ENCODE measurements at places on chromosomes 7 and 10. TPM values are rescaled to one million over a fixed set of nuclear protein-coding genes. Genes with fewer than 3 reads are reported as not detected.

- no peaks in the 10 kb centered on the region for H3K4me1 ChIP-seq
- no peak for DNase-seq
Observed at GRCh38 chr7:108124820-108125219, 5.3 kb downstream of the LAMB4 start.

- H3K4me3 ChIP-seq = no peak overlapping the region
- no peaks in the 10 kb centered on the region for H3K36me3 ChIP-seq
- no peaks in the 10 kb centered on the region for H3K27me3 ChIP-seq
- H3K27ac ChIP-seq = no peak overlapping the region
- H3K4me1 ChIP-seq = no peaks in the 10 kb centered on the region
Observed at GRCh38 chr10:56927701-56928100, 566.6 kb upstream of the ZWINT start.

DNA sequence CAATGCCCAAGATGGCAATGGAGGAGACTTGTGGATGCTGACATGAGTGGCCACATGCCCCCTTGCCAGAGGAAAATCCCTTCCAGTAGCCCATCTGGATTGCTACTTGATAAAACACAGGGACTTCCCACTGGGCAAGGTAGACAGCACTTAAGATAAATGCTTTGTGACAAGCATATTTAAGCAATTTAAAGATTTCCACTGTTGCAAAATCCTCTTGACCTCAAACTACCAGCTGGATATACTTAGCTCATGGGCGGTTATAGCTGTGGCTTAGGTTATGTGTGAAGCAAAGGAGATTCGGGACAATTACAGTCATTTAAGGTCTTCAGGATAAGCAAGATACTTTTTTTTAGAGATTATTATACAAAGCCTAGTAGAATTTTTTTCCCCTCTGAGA lies 238.1 kb downstream of the BMPER start:
- no peaks in the 10 kb centered on the region for H3K36me3 ChIP-seq
- no peak overlapping the region for H3K4me3 ChIP-seq
- H3K4me1 ChIP-seq = no peaks in the 10 kb centered on the region
- H3K27me3 ChIP-seq = peaks cover 3% of the 10 kb centered on the region

GRCh38 chr10:86079088-86079487 lies 287.5 kb downstream of the GRID1 start:
- no peaks in the 10 kb centered on the region for H3K4me1 ChIP-seq
- no peak overlapping the region for H3K27ac ChIP-seq
- no peaks in the 10 kb centered on the region for H3K36me3 ChIP-seq
- H3K4me3 ChIP-seq = no peak overlapping the region

PAX4 gene
- total RNA-seq = not detected

THSD7A gene
- total RNA-seq = not detected

DNA sequence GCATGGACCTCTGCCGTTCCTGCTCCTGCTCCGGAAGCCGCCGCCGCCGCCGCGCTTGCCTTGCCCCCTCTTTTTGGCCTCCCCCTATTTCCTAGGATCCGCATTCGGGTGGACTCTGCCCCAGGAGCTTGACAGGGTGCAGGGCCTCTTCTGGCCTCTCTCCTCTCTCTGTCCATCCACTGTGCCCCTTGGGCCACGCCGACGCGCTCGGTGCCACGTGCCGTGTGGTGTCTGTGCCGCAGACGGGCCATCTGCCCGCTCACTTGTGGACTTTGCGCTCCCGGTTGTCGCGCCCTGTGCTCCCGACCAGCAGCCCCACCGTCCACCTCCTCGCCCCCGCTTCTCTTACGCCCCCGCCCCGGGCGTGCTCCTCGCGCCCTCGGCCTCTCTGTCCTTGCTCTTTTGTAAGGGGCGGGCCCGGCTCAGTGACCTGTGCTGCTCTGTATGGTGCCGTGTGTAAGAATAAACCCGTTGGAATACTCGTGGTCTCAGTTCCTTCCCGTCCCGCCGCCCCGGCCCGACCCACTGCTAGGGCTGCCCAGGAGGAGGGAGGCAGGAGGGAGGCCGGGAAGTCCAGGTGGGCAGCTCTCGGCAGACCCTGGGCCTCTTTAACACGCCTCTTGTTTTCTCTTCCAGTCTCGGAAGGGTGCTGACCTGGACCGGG lies 37.0 kb downstream of the AGAP3 start:
- no peaks in the 10 kb centered on the region for H3K4me1 ChIP-seq
- H3K4me3 ChIP-seq = no peak overlapping the region
- H3K27ac ChIP-seq = no peak overlapping the region
- no peak for DNase-seq

DNA sequence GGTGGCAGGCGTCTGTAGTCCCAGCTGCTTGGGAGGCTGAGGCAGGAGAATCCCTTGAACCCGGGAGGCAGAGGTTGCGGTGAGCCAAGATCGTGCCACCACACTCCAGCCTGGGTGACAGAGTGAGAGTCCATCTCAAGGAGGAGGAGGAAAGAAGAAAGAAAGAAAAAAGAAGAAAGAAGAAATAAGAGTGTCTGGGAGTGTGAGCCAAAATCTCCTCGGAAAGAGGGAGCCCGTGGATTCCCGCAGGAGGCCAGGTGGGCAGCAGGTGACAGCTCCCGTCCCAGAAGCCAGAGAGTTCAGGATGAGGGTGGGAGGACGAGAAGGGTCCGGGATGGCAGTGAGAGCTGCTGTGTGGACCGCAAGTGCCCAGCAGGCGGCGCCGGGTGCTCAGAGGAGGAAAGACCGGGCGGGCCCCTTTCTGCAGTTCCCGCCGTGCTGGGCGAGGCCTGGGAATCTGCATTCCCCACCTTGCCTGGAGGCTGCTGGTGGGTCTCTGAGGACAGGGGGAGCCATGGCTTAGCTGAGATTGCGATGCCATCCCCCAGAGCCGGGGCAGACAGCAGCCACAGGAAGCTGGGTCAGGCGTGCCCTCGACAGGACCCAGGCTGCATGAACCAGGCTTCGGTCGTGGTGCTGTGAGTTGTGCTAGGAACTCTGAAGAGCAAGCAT lies 17.1 kb upstream of the AMZ1 start:
- H3K36me3 ChIP-seq = no peaks in the 10 kb centered on the region
- no peak overlapping the region for H3K4me3 ChIP-seq
- H3K27ac ChIP-seq = no peak overlapping the region

SLC26A5 gene
- total RNA-seq = not detected

PURB gene
- 10.4 TPM for total RNA-seq

DNA sequence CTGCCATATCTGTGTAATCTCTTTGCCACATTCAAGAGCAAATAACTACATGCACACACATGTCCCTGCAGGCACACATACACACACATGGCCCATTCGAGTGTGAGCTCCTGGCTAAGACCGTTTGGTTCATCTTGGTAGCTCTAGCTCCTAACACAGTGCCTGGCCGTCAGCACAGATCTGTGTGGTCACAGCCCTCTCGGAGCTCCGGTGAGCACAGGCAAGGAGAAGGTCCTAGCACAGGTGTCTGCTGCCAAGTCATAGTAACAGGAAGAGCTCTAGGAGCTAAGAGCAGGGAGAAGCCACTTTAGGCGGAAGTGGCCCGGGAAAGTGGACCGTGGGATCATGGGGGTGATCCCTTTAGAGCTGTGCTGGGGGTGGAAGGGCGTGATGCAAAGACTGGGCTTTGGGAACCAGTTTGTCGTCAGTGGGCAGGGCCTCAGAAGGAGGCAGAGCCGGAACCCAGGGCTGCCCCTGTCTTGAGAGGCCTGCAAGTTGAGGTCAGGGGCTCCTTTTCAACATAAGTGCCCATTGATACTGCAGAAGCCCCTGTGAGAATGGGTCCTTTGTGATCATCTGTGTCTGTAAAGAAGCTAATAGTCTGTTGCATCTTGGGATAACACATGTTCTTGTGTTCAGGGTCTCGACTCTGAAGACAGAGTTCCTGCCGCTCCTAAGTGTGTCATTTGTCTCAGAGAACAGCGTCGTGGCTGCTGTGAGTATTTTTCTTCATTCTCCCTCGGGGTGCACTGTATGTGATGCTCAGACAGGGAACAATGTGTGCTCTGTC lies 16.6 kb upstream of the ARPC1B start:
- no peak overlapping the region for H3K27ac ChIP-seq
- peaks cover 13% of the 10 kb centered on the region for H3K4me1 ChIP-seq
- no peak overlapping the region for H3K4me3 ChIP-seq

CDH23 gene
- total RNA-seq = 0.16 TPM

DNA sequence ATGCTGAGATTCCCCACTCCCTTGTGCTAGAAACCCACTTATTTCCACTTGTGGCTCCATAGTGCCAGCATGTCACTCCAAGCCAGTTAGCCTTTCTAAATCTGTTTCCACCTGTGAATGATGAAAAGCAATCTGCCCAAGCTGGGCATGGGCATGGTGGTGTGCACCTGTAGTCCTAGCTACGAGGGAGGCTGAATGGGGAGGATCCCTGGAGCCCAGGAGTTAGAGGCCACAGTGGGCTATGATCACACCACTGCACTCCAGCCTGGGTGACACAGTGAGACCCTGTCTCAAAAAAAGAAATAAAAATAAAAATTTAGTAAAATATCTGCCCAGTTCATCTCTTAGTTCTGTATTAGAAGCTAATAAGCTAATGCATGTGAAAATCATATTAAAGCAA lies 5.0 kb upstream of the PTF1A start:
- DNase-seq = no peak
- no peak overlapping the region for H3K27ac ChIP-seq
- no peak overlapping the region for H3K4me3 ChIP-seq

FAM25G gene
- total RNA-seq = not detected

DNA sequence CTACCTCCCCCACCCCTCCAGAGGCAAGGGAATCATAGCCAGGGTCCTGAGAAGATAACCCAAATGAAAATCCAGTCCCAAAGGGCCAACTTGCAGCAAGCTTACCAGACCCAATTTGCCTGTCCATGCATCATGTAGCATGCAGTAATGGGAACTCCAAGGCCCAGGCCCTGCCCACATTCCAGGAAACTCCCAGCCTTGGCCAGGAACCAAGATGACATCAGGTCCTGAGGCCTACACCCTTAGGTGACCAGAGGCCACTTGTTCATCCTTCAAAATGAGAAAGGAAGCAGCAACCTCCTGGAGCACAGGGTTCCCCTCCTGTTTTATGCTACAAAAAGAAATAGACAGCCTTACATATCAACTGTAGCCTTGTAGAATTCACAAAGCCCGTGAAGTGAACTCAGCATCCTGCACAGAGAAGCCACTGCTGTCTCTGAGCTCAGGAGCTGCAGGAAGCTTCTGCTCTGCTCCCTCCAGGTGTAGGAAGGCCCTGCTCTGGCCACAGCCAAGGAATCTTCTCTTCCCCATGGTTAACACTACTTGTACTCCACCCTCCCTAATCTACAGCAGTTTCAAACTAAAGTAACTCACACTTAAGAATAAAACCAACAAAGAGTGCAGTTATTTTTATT lies 30.3 kb upstream of the GRB10 start:
- DNase-seq = no peak
- no peaks in the 10 kb centered on the region for H3K4me1 ChIP-seq
- no peaks in the 10 kb centered on the region for H3K27me3 ChIP-seq
- no peak overlapping the region for H3K4me3 ChIP-seq
- H3K36me3 ChIP-seq = no peaks in the 10 kb centered on the region
- no peak overlapping the region for H3K27ac ChIP-seq

CYP2C9 gene
- not detected for total RNA-seq

GRCh38 chr10:128964100-128964403 lies 503.0 kb upstream of the MGMT start:
- no peaks in the 10 kb centered on the region for H3K27me3 ChIP-seq
- H3K27ac ChIP-seq = no peak overlapping the region
- DNase-seq = no peak
- no peak overlapping the region for H3K4me3 ChIP-seq
- no peaks in the 10 kb centered on the region for H3K4me1 ChIP-seq

AKR1C3 gene
- total RNA-seq = 0.75 TPM

- no peak for DNase-seq
- no peak overlapping the region for H3K27ac ChIP-seq
- H3K4me1 ChIP-seq = no peaks in the 10 kb centered on the region
- H3K36me3 ChIP-seq = peaks cover 69% of the 10 kb centered on the region
Observed at GRCh38 chr7:44761207-44762161, 12.8 kb downstream of the ZMIZ2 start.

MMD2 gene
- total RNA-seq = not detected

GRCh38 chr7:39252916-39253315 lies 275.2 kb downstream of the POU6F2 start:
- no peaks in the 10 kb centered on the region for H3K36me3 ChIP-seq
- no peaks in the 10 kb centered on the region for H3K27me3 ChIP-seq
- H3K4me1 ChIP-seq = peaks cover 63% of the 10 kb centered on the region
- no peak overlapping the region for H3K4me3 ChIP-seq
- peak; percentile 94 for DNase-seq

DNA sequence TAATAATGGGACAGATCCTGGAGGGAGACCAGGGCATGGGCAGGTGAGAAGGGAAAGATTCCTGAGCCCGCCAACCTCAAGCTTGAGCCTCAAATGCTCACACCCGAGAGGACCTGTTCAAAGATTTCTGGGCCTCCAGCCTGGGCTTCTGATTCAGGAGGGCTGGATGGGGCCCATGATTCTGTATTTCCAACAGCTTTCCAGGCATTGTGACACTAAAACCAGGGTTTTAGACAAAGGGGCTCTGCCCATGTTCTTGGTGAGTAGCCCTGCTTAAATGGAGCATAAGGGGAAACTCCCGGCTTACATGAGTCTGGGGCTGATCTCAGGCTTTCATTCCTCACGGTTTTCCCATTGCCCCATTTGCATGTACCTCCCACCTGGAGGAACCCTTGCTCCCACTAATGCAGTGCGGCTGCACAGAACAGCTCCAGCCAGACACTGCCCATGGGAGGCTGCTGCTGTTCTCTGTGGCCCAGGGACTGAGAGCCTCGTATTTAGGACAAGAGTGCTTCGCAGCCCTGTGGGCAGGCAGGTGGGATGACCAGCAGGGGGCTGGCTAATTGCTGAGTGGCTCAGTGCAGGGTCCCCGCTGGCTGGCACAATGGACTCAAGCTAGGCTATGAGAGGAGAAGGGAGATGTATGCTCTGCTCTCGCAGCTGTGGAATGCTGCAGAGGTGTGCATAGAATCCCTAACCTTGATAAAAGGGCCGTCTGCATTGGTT lies 135.3 kb upstream of the COBL start:
- H3K27ac ChIP-seq = no peak overlapping the region
- no peaks in the 10 kb centered on the region for H3K4me1 ChIP-seq
- DNase-seq = no peak
- no peaks in the 10 kb centered on the region for H3K27me3 ChIP-seq
- no peak overlapping the region for H3K4me3 ChIP-seq

- no peaks in the 10 kb centered on the region for H3K36me3 ChIP-seq
- no peak overlapping the region for H3K27ac ChIP-seq
- H3K4me3 ChIP-seq = no peak overlapping the region
- no peak for DNase-seq
- H3K4me1 ChIP-seq = no peaks in the 10 kb centered on the region
Observed at GRCh38 chr7:14124716-14125115, 135.2 kb upstream of the ETV1 start.

C7orf57 gene
- 0.34 TPM for total RNA-seq

HGF gene
- total RNA-seq = not detected

GRCh38 chr7:82348251-82348650 lies 95.3 kb downstream of the CACNA2D1 start:
- H3K27ac ChIP-seq = no peak overlapping the region
- no peak for DNase-seq
- no peaks in the 10 kb centered on the region for H3K4me1 ChIP-seq
- peaks cover 4% of the 10 kb centered on the region for H3K36me3 ChIP-seq
- H3K27me3 ChIP-seq = no peaks in the 10 kb centered on the region

Measured in SJSA1 (cell line).